ENCODE measurements at places on chromosomes 4 and X. TPM values are rescaled to one million over a fixed set of nuclear protein-coding genes. Genes with fewer than 3 reads are reported as not detected.

The CFP gene
- 2.7 TPM for total RNA-seq

The SMR3B gene
- total RNA-seq: not detected

The ZNF275 gene
- 11.8 TPM for total RNA-seq

The MTNR1A gene
- total RNA-seq: not detected

All from activated CD8-positive, alpha-beta memory T cell treated with anti-CD3 and anti-CD28 coated beads, Interleukin-2, amount 10 ng/mL, durations not matched to agents 7 days and 5 days (primary cell).